ENCODE measurements at places on chromosomes 2 and 18.

DNA sequence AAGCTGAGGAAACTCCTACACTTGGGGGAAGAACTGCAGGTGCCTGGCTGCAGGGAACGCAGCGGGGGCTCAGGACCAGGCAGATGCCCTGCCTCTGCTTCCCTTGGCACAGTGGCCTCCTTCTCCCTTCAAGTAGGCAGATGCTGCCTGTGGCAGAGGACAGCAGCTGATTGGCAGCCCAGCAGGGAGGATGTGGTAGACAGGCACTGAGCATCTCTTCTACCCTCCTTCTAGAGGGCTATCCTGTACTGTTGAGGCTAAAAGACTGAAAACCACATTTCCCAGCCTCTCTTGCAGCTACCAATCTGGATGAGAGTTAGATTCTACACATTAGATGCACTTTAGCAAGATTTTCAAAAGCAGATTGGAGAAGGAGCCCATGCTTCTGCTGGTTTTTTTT lies 105.7 kb downstream of the MSH2 start:
- no peak for DNase-seq

DNA sequence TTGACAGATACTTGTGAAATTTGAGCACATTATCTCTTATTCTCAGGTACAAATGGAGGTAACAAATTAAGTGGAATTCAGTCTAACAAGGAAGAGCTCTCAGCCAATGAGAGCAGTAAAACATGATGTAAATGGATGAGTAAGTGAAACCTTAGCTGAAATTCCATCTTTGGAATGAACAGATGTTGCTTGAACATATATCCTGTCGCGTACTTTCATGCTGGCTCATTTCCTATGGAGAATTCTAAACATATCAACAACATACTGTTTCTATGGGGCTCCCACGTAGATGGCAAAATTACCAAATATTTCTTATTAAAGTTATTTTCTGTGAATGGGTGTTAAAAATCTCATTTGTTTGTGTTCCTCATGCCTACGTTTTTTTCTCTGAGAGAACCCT lies 256.3 kb upstream of the LINC00305 start:
- no peak for DNase-seq

GRCh38 chr2:194015751-194016150 lies 1641.3 kb upstream of the SLC39A10 start:
- no peak for DNase-seq

- DNase-seq = no peak
Observed at GRCh38 chr2:1414121-1414520, 858 bp downstream of the TPO start.

- DNase-seq = no peak
Observed at GRCh38 chr2:141778315-141778835, 352.4 kb downstream of the LRP1B start.

- DNase-seq = no peak
Observed at GRCh38 chr18:49795612-49796552, 17.5 kb downstream of the ACAA2 start.

- DNase-seq = no peak
Observed at GRCh38 chr2:96758987-96759386, 1.7 kb upstream of the CNNM4 start.

GRCh38 chr2:25692143-25692542 lies 18.8 kb upstream of the DTNB start:
- DNase-seq = no peak

- DNase-seq = no peak
Observed at GRCh38 chr18:62242955-62243354, 55.9 kb downstream of the RELCH start.

- DNase-seq = peak; percentile 51
Observed at GRCh38 chr2:25257032-25257552, 84.6 kb downstream of the DNMT3A start.

DNA sequence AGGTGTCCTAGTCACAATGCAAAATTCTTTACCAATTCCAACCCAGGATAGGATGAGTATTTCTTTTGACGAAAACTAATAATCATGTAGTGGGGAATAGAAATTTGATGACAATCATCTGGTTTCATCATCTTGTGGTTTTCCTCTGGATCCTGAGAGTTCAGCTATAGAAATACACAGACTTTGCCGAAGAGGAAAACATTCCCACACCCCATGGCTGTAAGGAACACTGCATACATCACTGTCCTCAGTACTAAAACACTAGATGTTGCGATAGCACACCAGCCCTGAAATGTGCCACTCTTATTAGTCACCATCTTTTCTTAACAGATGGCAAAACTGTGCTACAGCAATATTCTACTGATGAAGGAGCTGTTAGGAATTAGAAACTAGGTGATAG lies 29.4 kb downstream of the CERKL start:
- DNase-seq = no peak

- DNase-seq = no peak
Observed at GRCh38 chr18:36368889-36369288, 71.4 kb downstream of the FHOD3 start.

DNA sequence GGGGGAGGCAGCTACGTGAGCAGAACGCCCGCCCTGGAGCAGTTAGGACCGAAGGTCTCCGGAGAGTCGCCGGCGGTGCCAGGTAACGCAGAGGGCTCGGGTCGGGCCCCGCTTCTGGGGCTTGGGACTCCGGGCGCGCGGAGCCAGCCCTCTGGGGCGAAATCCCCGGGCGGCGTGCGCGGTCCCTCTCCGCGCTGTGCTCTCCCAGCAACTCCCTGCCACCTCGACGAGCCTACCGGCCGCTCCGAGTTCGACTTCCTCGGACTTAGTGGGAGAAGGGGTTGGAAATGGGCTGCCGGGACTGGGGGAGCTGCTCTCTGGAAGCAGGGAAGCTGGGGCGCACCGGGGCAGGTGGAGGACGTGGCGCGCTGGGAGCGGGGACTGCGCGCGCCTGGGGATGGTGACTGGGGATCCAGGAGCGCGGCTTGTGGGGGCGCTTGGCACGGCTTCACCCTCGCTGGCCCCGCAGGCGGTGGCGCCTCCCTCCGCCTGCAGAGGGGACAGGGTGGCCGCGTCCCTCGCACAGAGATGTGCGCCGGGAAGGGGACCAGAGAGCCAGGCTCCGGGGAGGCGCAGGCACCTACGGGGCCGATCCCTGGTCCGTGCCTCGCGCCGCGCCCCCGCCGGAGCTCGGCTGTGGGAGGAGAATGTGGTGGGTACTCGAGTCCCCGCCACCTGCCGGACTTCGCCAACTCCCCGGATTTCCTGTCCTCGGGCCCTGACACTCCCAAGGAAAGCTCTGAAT lies 688 bp downstream of the CDH20 start:
- DNase-seq = peak; percentile 53

DNA sequence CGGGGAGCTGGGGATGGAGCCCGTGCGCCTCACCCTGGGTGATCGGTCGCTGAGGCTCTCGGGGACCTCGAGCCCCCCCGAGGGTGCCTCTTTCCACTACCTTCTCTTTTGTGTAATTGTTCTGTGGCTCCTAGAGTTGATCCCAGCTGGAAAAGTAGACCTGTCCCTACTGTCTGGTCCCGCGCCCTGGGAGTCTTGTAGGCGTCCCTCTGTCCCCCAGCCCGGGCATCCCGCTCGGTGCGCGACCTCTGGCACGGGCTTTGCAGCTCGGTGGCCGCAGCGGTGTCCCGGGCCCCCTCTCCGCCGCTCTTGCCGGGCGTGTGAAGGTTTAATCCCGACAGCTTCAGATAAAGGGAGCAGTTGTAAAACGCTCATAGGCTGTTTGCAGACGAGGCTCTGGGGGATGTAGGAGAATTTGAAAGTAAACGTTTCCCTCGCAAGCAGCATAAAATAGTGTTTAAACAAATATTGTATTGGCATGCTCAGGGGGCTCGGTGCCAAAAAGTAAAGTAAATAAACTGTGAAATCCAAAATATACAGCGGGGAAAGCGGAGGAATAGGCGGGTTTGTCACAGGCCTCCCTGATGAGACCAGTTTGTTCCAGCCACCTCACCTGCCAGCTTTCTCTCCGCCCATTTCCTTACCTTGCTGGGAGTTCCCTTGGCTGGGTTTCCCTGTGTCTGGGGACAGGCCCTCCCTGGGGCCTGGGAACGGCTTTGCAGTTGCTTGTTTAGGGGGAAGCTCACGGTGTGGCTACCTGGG lies 1.9 kb downstream of the GLI2 start:
- DNase-seq = peak; percentile 73

- no peak for DNase-seq
Observed at GRCh38 chr2:134276381-134277172, 22.7 kb downstream of the MGAT5 start.

DNA sequence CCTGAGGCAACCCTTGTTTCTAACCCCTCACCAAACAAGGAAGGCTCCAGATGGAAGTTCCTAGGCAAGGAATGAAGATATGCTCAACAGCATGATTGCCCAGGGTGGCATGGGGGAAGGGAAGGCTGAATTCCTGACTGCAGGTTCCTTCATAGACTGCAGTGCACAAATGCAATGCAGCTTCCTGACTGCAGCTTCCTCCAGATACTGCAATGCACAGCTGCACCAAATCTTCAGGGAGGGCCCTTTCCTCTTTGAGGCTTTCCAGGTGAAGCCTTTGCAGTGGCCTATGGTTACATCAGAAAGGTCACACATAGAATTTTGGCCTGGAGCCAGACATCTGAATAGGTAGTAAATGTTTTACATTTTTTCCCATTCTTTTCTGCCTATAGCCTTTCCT lies 58.8 kb upstream of the DYNAP start:
- no peak for DNase-seq

DNA sequence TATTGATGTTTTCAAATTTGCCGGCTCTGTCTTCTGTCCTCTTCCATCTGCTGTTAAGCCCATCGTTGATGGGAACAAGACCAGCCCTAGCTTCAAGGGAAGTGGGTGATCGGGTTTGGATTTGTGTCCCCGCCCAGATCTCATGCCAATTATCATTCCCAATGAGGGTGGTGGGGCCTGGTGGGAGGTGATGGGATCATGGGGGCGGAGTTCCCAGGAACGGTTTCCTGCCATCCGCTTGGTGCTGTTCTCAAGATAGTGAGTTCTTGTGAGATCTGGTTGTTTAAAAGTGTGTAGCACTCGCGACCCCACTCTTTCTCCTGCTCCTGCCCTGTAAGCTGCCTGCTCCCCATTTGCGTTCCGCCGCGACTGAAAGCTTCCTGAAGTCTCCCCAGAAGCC lies 9.5 kb downstream of the ASB18 start:
- no peak for DNase-seq

DNA sequence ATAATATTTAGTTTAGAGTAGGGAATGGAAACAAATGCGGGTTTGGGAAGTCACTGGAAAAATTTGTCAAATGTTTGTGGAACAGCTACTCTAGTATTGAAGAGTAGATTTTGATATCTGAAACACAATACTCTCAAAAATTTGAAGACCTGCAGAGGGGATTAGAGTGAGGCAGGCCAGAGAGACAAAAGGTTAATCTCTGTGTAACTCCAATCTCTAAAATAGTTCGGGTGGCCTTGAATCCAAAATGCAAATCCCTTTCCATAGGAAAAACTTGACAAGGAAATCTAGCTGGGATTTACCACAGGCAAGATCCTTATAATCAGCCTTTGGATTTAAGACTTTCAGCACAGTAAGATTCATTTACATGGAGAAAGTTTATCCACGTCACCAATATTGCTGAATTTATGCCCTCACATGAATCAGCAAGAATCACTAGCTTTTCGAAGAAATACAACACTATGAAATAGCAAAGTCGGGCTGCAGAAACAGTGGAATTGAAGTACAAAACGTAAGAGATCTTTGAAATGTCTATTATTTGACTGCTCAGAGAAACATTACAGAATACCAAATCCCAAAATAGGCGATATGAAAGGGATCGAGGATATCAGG lies 423.7 kb upstream of the ZNF804A start:
- no peak for DNase-seq

DNA sequence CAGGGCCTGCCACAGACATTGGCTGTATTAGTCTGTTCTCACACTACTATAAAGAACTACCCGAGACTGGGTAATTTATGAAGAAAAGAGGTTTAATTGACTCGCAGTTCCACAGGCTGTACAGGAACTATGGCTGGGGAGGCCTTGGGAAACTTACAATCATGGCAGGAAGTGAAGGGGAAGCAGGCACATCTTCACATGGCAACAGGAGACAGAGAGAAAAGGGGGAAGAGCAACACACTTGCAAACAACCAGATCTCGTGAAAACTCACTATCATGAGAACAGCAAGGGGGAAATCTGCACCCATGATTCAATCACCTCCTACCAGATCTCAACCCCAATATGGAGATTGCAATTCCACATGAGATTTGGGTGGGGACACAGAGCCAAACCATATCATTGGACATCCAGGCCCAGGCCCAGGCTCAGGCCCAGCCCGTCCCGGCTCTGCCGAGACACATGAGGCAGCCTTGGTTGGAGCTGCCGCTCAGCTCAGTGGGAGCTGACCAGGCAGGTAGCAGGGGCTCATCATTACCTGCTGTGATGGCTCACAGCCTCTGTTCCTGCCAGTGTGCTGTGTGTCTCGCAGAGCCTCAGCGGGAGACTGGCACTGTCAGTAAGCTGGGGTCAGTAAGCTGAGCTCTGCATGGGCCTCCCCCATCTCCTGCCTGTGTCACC lies 8.6 kb upstream of the RALB start:
- no peak for DNase-seq

- DNase-seq = no peak
Observed at GRCh38 chr2:170492010-170492409, 223.1 kb upstream of the SP5 start.

DNA sequence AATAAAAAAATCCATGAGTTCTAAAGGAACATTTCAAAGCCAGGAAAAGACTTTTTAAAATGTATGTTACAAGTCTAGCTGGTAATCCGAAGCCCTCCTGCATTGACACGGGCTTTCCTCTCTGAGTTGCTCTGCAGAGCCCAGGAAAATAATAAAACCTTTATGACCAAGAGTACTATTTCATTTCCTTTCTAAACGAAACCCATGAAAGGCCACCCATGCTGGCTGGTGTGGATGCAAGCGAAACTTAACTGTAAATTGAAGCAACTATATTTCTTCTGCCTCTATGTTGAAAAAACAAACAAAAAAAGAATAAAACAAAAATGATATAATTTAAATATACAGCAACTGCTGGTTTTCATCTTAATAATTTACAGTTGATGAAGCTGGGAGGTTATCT lies 41.3 kb upstream of the ZNF532 start:
- no peak for DNase-seq

DNA sequence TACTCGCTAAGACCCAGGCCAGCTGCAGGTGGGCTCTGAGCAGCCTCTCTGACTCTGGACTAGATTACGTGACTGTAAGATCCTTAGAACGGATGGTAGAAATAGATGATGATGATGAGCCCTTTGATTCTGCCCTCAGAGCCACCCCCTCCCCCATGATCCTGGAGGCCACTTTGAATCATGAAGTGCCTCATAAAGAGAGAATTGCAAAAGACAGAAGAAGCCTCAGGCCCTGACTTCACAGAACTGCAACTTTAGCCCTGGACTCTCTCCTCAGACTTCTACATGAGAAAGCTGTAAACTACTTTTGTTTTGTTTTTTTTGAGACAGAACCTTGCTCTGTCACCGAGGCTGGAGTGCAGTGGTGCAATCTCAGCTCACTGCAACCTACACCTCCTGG lies 15.4 kb upstream of the TET3 start:
- no peak for DNase-seq
